ENCODE measurements at places on chromosomes 1 and 21.

GRCh38 chr1:27496604-27497155 lies 6.7 kb upstream of the WASF2 start:
- no peak for DNase-seq

GRCh38 chr1:8390707-8391106 lies 72.8 kb downstream of the SLC45A1 start:
- DNase-seq, result no peak

- DNase-seq, result no peak
Observed at GRCh38 chr1:24179251-24179840, 7.7 kb downstream of the IFNLR1 start.

- no peak for DNase-seq
Observed at GRCh38 chr1:41861535-41862383, 57.0 kb downstream of the HIVEP3 start.

DNA sequence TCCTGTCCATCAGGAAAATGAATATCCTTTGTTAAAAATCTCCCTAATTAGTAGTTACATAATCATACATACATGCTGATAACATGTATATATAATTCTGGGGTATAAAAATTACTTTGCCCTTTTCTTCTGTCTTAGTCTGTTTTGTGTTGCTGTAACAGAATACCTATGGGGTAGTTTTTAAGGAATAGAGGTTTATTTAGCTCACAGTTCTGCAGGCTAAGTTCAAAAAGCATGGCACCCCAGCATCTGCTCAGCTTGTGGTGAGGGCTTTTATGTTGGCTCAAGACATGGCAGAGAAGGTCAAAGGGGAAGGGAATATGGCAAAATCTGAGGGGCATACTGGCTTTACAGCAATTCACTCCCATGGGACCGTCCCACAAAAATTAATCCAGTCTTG lies 16.3 kb upstream of the RPS6KC1 start:
- DNase-seq, result no peak

- DNase-seq, result no peak
Observed at GRCh38 chr21:15272591-15272990, 207.8 kb upstream of the NRIP1 start.

GRCh38 chr1:231541842-231542241 lies 13.4 kb downstream of the TSNAX start:
- no peak for DNase-seq

GRCh38 chr21:46557469-46557868 lies 47.4 kb downstream of the S100B start:
- DNase-seq, result no peak

DNA sequence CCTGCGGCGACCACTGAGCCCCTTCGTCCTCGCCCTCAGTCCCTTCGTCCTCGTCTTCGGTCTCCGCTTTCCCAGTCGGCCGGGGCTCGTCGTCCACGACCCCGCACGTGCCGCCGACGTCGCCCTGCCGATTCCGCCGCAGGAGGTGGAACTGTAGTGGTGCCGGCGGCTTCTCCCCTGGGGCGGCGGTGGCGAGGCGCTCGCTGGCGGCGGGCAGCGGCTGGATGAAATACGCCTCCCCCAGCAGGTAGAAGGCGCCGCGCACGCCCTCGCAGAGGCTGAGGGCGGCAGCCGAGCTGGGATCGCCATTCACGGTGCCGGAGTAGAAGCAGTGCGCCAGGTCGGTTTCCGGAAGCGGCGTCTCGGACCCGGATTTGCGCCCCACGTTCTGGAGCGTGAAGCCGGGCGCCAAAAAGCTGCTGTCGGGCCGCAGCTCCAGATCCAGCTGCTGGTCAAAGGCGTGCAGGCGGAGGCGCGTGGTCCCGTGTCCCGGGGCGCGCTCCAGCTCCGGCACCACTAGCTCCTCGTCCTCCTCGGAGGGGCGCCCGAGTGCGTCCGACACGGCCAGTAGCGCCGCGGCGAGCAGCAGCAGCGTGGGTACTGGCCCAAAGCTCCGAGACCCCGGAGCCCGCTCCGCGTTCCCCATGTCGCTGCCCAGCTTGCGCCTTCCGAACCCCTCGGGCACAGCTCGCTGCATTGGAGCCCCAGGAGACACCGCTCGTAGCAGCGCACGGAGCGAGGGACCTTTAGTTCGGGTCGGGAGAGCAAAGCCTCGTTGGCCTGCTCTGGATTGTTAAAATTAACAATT lies 747 bp downstream of the ADAMTS1 start:
- DNase-seq, result no peak

DNA sequence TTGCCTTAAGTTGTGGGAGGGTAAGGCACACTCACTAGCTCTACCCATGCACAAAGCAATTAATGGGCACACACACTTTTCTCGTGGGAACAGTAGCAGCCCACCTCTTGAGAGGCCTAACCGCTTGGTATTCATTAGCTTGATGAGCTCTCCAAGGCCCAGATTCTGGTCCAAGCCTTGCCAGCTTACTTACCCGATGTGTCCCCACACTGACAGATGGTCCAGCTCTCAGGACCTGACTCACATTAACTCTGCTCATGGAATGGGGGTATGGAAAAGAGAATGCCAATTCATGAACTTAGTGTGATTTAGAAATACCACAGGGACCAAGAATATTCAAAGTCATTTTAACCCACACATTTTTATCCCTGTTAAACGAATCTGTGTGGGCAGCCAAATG lies 106.8 kb upstream of the CACHD1 start:
- no peak for DNase-seq
